ENCODE measurements at places on chromosomes 7 and 10.

GRCh38 chr7:113487925-113488731, 369.8 kb upstream of the SMIM30 start:
- DNase-seq = no peak

- no peak for DNase-seq
Observed at GRCh38 chr7:50431722-50432305, 18.3 kb downstream of the FIGNL1 start.

GRCh38 chr10:21604651-21605050, 70.6 kb downstream of the MLLT10 start:
- DNase-seq = no peak

DNA sequence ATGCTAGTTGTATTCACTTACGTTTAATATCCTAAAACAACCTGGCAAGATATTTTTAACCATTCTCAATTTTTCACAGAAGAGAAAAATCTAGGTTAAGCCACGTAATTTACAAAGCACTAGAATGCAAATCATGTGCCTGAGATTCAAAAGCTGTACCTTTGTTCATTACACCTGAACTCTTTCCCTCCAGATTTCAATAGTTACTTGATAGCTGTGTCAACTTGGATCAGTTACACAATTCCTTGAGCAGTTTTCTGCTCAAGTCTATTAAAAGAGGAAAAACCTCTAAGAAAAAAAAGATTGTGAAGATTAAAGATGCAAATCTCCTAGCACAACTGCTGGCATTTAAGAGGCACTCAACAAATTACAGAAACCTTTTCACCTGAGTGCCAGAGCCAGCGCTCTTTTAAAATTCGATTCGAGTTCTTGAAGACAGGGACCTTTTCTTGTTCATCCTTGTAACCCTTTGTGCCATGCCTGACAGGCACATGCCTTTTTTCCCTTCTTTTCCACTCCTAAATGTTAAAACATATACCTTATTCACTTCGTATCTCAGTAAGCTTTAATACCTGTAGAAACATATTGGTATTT, 886 bp downstream of the NSUN6 start:
- peak; percentile 49 for DNase-seq
